SK-MEL-5 (cell line): ENCODE measurements at places on chromosomes 5 and 9. TPM values are rescaled to one million over a fixed set of nuclear protein-coding genes. Genes with fewer than 3 reads are reported as not detected.

SPINK13 gene
- total RNA-seq = 0.50 TPM in 1 of 2 replicates, not detected in the other

INSYN2B gene
- not detected in 2 replicates for total RNA-seq

LVRN gene
- 0.16 TPM in 1 of 2 replicates, not detected in the other for total RNA-seq

COX7C gene
- total RNA-seq = 677 and 707 TPM in 2 replicates

TAF9 gene
- total RNA-seq = 253 and 264 TPM in 2 replicates

ARAP3 gene
- 0.48 and 1.0 TPM in 2 replicates for total RNA-seq

GRCh38 chr9:98724810-98725530 is 16.2 kb upstream of the GABBR2 start:
- DNase-seq = no peak

FAM78A gene
- 2.0 and 2.1 TPM in 2 replicates for total RNA-seq

DNA sequence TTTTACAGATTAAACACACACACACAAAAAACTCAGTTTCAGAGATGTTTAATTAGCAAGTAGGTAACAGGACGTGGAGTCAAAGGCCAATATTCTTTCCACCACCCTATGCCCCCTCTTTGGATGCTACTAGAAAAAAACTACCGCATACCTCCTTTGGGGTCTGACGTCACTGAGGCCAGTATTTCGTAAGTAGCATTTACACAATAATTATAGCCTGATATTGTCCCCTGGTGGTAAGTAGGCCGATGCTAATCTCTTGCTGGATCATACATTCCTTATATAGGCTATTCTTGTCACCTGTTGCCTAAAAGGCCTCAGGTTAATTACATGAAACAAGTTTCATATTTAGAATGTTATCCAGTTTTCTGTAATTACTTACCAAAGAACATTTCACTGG is 21.0 kb upstream of the SMARCA2 start:
- DNase-seq = peak; percentile 8

GRCh38 chr9:17688834-17689233 is 110.0 kb downstream of the SH3GL2 start:
- no peak for DNase-seq

SV2C gene
- total RNA-seq = not detected in 2 replicates

- no peak for DNase-seq
These were observed 450.2 kb upstream of the ZNF608 start for GRCh38 chr5:125196481-125197111.

OLFML2A gene
- total RNA-seq = 0.51 and 0.90 TPM in 2 replicates

GRCh38 chr5:167631191-167631590 is 660.3 kb upstream of the WWC1 start:
- no peak for DNase-seq

AQP7 gene
- not detected in 2 replicates for total RNA-seq

- DNase-seq = peak; percentile 49
These were observed 4.8 kb upstream of the CHSY3 start for GRCh38 chr5:129899454-129899853.

- DNase-seq = peak; percentile 28
These were observed 515.8 kb downstream of the KDM4C start for GRCh38 chr9:7273575-7273974.

ANKRD18A gene
- not detected in 2 replicates for total RNA-seq

SLC45A2 gene
- 618 and 641 TPM in 2 replicates for total RNA-seq

- peak; percentile 45 for DNase-seq
These were observed 263.7 kb downstream of the RASEF start for GRCh38 chr9:82799286-82799685.

DNA sequence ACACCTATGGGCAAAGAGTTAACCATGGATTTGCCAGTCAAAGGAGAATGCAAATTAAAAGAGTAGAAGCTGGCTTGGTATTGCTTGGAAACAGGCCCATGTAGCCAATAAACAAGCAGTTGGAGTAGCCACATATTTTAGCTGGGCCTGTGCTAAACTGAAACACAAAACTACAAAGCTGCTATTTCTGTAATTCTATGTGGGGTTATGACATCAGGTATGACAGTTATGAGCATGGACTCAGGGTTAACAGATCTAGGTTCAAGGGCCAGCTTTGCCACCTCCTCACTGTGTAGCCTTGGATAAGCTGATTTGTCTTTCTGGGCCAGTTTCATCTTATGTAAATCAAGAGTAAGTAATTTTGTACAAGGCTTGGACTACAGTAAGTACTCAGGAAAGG is 142.7 kb downstream of the PIP5K1B start:
- no peak for DNase-seq

DNA sequence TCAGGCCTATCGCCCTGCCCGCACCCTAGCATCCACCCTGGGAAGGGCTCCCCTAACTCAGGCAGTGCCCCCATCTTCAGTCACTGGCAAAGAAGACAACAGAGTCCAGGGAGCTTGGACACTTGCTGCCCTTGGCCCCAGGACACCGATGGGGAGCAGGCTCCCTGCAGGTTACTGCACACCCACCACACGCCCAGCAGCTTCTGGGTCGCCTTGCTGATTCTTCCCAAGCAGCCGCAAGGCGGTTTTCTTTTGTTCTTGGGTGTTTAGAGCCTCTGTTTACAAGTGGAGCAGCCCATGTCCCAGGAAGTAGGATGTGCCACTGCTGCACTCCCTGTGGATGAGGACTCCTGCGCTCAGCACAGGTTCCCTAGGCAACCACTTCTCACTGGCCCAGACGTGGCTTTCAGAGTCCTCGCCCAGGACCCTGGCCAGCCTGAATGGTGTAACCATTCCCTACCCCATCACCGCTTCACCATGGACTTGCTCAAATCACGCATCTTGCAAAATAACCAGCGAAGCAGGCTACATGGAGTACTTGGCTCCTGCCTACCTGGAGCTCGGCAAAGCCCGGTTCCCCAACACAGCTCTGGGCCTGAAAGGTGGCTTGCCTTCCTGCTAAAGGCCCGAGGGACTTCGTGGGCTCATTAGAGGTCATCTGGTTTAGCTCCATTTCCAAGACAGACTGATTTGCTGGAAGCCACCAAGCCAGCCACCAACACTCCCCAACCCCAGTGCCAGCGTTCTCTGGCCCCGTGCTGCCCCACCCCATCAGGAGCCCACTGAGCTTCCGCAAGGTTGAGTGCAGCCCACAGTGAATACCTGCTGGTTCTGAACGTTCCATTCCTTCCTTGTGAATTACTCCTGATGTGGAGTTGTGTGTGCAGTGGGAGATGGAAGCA is 60.0 kb downstream of the PSMB7 start:
- no peak for DNase-seq

GPR150 gene
- total RNA-seq = not detected in 2 replicates

DNA sequence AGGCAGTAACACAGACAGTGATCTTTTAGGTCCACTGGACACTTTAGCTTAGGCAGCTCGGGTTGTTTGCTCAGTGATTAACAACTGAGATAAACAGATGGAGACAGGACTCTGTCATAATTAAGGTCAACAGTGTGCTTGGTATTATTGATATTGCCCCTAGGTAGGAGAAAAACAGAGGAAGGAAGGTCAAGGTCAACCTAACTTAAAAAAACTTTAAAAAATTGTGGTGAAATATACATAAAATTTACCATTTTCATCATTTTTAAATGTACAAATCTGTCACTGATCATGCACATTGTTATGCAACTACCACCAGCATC is 2.1 kb upstream of the HSPA4 start:
- no peak for DNase-seq
